ENCODE measurements at places on chromosomes 11 and 22. TPM values are rescaled to one million over a fixed set of nuclear protein-coding genes. Genes with fewer than 3 reads are reported as not detected.

DNA sequence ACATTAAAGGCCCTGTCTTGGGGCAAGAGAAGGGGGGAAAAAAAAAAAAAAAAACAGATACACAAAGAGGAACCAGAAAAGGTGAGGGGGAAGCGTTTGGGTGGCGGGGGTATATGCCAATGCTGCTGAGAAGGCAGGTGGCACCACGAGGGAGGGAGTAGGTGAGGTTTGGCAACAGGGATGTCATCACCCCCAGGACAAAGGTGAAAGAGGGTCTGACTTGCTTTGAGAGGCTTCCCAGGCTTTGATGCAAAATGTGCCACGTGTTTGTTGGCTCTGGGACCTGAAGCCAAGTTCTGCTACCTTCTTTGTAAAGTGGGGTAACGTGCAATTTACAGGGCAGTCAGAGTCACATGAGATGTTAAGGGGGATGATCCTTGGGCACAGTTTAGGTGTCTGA is 4.1 kb downstream of the YPEL1 start:
- no peak for DNase-seq

DNA sequence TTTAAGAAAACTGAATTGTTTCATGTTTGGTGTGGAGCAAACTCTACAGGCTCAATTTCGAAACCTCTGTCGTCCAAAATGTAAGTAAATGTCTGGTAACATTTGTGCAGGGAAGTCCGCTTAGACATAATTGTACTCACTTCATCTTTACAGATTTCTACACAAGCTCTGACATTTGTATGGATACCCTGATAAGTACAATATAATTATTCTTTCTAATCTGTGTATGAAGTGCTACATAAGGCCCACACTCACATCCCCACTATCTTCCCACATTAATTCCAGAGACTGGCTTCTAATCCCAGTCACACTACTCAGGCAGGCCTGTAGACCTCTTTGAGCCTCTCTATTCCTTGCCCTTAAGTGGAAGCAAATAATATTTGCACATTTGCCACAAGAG is 129.2 kb upstream of the LMO1 start:
- no peak for DNase-seq

GRCh38 chr22:26981541-26981940 is 324.2 kb downstream of the MIAT start:
- no peak for DNase-seq

DNA sequence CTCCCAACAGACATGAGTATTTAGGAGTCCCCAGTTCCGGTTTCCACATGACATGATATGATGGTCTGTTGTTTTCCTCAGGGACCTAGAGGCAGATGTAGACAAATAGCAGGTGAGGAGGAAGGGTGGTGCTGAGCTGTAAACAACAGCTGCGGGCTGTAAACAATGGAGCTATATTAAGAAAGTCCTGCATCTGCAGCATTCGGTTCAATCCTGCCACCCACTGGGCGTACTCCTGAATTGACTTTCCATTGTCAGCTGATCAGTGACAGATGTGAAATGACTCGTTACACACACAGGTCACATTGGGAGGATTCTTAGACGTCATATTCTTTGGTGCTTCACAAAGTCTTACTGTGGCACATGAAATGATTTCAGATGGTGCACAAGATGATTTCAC is 26.8 kb upstream of the RAG1 start:
- no peak for DNase-seq

Gene TSGA10IP
- total RNA-seq, result not detected

Gene GRAP2
- 1.2 TPM for total RNA-seq
